ENCODE measurements at places on chromosomes 4 and X.

DNA sequence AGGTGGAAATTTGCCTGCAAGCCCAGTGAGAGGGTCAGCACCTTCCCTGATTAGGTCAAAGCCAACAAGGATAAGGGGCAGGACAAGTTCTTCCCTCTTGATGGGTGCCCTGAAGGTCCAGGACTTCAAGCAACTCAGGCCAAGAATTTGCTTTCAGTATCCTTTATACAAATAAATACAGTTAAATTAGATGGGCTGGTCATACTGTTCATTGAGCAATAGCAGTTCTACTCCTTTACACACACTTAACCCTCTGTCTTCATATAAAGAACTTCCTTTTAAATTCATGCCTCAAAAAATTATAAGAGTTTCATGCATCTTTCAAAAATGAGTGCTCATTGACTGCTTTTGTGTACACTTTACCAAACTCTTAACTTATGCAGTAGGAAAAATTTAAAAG, 392.0 kb downstream of the SPRY1 start:
- DNase-seq: no peak

DNA sequence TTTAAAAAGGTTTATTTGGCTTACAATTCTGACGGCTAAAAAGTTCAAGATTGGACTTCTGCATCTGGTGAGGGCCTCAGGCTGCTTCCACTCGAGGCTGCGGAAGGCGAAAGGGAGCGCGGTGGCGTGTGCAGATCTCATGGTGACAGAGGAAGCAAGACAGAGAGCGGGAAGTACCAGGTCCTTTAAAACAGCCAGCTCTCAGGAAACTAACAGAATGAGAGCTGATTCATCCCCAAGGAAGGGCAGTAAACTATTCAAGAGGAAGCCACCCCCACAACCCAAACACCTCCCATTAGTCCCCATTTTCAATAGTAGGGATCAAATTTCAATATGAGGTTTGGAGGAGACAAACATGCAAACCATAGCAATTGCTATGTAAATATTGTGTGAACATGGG, 2144.2 kb upstream of the AGA start:
- DNase-seq: peak; percentile 56

- DNase-seq: no peak
Measured at GRCh38 chr4:138299881-138300280, 57.7 kb upstream of the SLC7A11 start.

DNA sequence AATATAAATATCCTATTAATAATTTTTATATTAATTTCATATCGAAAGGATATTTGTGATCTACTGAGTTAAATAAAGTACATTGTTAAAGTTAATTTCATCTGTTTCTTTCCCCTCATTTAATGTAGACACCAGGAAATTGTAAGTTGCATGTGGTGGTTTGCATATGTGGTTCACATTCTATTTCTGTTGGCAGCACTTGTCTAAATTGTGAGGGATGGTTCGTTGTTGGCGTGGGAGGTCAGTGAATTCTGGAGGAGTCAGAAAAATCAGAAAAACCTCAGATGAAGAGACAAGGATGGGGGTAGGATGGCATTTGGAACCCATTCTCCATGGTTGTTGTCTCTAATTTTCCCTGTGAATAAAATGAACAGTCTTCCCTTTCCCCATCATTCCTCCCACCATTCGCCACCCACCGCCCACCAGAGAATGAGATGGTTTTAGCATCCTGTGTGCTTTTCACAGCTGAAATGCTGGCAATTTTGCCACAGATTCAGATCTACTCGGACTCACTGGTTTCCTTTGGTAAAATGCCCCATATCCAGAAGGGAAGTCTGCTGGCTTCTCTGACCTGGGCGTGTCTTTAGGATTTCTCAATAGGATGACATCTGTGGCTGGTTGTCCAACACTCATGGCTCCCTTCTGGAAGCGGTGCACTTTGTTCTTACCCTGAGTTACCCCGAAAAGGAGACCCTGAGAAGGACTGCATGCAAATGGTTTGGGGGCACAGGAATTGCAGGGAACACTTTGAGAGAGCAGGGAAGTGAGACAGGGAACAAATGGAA, 52.3 kb downstream of the LGI2 start:
- no peak for DNase-seq

DNA sequence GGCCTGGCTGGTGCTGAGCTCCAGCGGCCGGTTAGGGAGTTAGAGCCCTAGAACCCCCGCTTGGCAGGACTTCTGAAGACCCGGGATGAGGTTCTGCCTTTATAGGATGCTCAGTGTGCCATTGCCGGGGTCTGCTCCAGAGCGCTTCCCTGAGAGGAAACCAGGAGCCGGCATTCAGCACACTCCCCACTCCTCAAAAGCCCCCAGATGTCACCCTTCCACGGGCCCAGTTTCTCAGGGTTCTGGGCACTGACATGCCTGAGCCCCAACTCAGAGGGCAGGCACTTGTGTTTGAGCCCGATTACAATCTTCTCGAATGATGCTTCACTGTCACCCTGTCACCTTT, 6.5 kb downstream of the NKX3-2 start:
- DNase-seq: no peak

GRCh38 chr4:156931267-156931666, 40.3 kb downstream of the PDGFC start:
- DNase-seq: peak; percentile 94

- DNase-seq: no peak
Measured at GRCh38 chrX:39017716-39018115, 216.5 kb downstream of the MID1IP1 start.

GRCh38 chr4:153204247-153204671, at the start of gene TRIM2:
TRIM2 (plus strand) TSS chr4:153204443; CDS start chr4:153204531, 88 bp downstream.
- DNase-seq: peak; percentile 91

GRCh38 chr4:74228691-74229640, 71.0 kb downstream of the MTHFD2L start:
- peak; percentile 70 for DNase-seq

- no peak for DNase-seq
Measured at GRCh38 chr4:42492962-42493361, 95.7 kb downstream of the SHISA3 start.

- no peak for DNase-seq
Measured at GRCh38 chr4:101028886-101029285, 318.4 kb downstream of the PPP3CA start.

DNA sequence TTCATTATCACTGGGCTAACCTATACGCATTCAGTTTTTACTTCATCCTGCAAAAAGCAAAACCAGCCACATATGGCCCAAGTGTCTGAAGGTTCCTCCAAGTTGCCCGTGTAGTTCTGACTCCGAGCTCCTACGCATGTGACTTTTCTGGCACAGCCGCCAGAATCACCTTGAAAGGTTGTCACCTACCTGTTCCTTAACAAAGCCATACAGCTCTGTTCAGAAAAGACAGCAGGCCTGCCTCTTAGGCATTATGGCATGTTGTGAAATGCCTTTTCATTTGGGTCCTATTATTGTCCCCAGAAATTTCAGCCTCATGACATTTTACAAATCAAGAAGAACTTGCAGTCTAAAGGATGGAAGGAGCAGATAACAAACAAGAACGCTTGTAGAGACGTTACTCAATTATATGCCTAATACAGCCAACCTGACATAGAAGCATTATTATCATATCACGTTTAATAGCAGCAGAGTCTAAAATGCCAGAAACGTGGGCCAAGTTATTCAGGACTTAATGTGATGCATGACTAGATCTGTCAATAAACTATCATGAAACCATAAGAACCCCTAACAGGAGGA, 118.5 kb downstream of the RBM47 start:
- DNase-seq: no peak

GRCh38 chr4:121122661-121123060, 41.5 kb downstream of the TNIP3 start:
- DNase-seq: no peak

- no peak for DNase-seq
Measured at GRCh38 chr4:1218634-1219565, 30.0 kb downstream of the CTBP1 start.

DNA sequence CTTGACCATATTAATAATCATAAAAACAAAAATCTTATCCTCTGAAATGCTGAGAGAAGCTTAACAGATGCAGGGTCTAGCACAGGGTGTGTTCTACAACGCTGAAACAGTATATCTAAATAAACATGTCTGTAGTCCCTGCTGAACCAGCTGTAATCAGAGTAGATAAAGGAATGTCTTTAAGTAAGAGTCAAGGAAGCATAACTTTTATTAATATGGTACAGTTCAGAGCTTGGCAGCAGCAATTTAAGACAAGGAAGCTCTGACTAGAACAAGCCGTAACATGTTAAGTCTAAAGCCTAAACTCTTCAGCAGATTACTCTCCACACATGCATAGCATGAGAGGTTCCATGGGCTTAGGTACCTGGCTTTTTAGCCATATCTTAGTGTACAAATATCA, 36.1 kb downstream of the NFKB1 start:
- DNase-seq: no peak

- DNase-seq: no peak
Measured at GRCh38 chr4:175805846-175806245, 6.2 kb downstream of the GPM6A start.

Data from M059J (cell line).